ENCODE measurements at places on chromosomes 6 and 20. TPM values are rescaled to one million over a fixed set of nuclear protein-coding genes. Genes with fewer than 3 reads are reported as not detected.

Gene TMEM244
- not detected for total RNA-seq

Gene SCGN
- total RNA-seq: not detected

Gene ENPP4
- total RNA-seq: not detected

Gene TPBG
- 83.3 TPM for total RNA-seq

Gene GRM1
- not detected for total RNA-seq

Gene AIF1
- total RNA-seq: not detected

Gene PRDM1
- total RNA-seq: 1.8 TPM

Gene BPIFB1
- not detected for total RNA-seq

Gene RIPOR3
- total RNA-seq: 0.35 TPM

Gene JAG1
- 3.2 TPM for total RNA-seq

Gene TAAR9
- not detected for total RNA-seq

Gene MTFR2
- 6.0 TPM for total RNA-seq

Gene MOG
- not detected for total RNA-seq

Gene TRAPPC3L
- not detected for total RNA-seq

Gene RCAN2
- total RNA-seq: 11.7 TPM

Gene CAP2
- total RNA-seq: 6.7 TPM

Gene FGD2
- total RNA-seq: not detected

Gene CRYBG1
- 16.1 TPM for total RNA-seq

Gene LINC00237
- not detected for total RNA-seq

Gene ZNF311
- 1.2 TPM for total RNA-seq

Gene PRL
- total RNA-seq: not detected

Gene HCRTR2
- not detected for total RNA-seq

Gene RTF2
- 92.3 TPM for total RNA-seq

Gene COL11A2
- total RNA-seq: under 0.01 TPM

Gene HCK
- not detected for total RNA-seq

Gene ZNF292
- 4.3 TPM for total RNA-seq

Gene GJA1
- 237 TPM for total RNA-seq

Gene RNF114
- 76.1 TPM for total RNA-seq

Gene OLIG3
- not detected for total RNA-seq

Gene CRISP1
- total RNA-seq: not detected

Gene MCUR1
- 8.9 TPM for total RNA-seq

Gene STMND1
- total RNA-seq: not detected

Gene PI16
- total RNA-seq: not detected

Gene GHRH
- not detected for total RNA-seq

Gene KCNG1
- total RNA-seq: 50.0 TPM
